ENCODE measurements at places on chromosomes 11 and 22. TPM values are rescaled to one million over a fixed set of nuclear protein-coding genes. Genes with fewer than 3 reads are reported as not detected.

LIF gene
- total RNA-seq, result 17.3 TPM

NR1H3 gene
- 21.1 TPM for total RNA-seq

SLC22A8 gene
- not detected for total RNA-seq

OR51B4 gene
- total RNA-seq, result not detected

ACTN3 gene
- 0.14 TPM for total RNA-seq

RCOR2 gene
- total RNA-seq, result 4.3 TPM

HEPHL1 gene
- 0.14 TPM for total RNA-seq

MS4A13 gene
- not detected for total RNA-seq

OR8G5 gene
- total RNA-seq, result not detected

DMC1 gene
- 2.7 TPM for total RNA-seq

SORL1 gene
- total RNA-seq, result 10.2 TPM

JAML gene
- not detected for total RNA-seq

KRTAP5-10 gene
- not detected for total RNA-seq

TRIM49C gene
- total RNA-seq, result not detected

DAGLA gene
- total RNA-seq, result 1.3 TPM

TMPRSS5 gene
- 0.14 TPM for total RNA-seq

NPAS4 gene
- not detected for total RNA-seq

C11orf91 gene
- total RNA-seq, result not detected

MPEG1 gene
- total RNA-seq, result not detected
